ENCODE measurements at places on chromosomes 13 and 19.

DNA sequence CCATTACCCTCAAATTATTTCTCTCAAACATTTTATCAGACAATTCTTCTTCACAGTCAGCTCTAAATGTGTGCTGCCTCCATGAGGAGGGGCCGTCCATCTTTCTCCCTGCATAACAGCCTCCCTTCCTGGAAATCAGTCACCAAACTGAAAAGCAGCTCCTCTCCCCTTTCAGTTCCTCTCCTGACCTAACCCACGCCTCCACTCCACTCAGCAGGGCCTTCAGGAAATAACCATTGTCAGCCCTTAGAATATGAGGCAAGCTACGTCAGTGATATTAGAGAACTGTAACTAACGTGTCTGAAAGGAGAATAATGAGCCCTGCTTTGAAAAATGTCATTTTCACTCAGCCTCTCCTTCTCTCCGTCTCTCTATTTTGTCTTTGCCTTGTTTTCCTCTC lies 116.2 kb downstream of the OLFM4 start:
- DNase-seq = no peak

- no peak for DNase-seq
Observed at GRCh38 chr13:112376050-112376681, at the start of gene SPACA7. Gene SPACA7, plus strand, starts transcription at chr13:112376355. Its CDS starts 31 bp downstream, at chr13:112376386.

- DNase-seq = no peak
Observed at GRCh38 chr13:94318418-94318817, 161.1 kb downstream of the DCT start.

DNA sequence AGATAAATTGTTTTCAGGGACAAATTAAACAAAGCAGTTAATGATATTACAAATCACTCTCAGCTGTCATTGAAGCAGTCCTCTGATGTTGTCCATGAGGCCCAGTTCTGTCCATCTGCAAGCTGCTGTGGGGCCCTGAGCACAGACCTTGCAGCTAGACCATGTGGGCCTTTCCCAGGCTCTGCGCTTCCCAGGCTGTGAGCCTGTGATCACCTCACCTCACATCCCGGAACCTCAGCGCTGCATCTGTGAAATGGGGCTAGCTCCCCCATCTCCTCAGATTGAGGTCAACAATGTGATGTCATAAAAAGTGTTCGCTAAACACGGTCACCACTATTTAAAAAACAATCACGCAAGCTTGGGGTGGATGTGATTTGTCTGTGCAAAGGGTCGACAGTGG lies 51.9 kb upstream of the UQCRFS1 start:
- no peak for DNase-seq

- DNase-seq = peak; percentile 6
Observed at GRCh38 chr19:6161271-6161850, 25.9 kb downstream of the ACSBG2 start.

GRCh38 chr19:1206864-1207450 lies 1.4 kb downstream of the STK11 start:
- no peak for DNase-seq

GRCh38 chr13:25371158-25371874 lies 458 bp upstream of the ATP8A2 start:
- no peak for DNase-seq

GRCh38 chr19:30017172-30017571 lies 75.1 kb downstream of the URI1 start:
- DNase-seq = no peak

GRCh38 chr19:28710278-28710677 lies 502.7 kb downstream of the UQCRFS1 start:
- peak; percentile 69 for DNase-seq

DNA sequence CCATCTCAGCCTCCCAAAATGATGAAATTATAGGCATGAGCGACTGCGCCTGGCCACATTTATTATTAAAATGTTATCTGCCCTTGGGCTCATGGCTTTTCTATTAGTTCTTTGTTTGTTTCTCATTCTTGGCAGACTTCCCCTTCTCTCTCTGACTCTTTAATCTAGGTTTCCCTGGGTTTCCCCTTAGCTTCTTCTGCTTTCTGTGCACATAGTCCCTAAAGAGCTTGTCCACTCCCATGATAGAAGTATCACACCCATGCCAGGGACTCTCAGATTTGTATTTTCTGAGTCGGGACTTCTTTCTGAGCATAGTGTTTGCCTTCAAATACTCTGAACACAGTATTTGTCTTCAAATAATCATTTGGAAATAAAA lies 38.6 kb upstream of the ITM2B start:
- no peak for DNase-seq

DNA sequence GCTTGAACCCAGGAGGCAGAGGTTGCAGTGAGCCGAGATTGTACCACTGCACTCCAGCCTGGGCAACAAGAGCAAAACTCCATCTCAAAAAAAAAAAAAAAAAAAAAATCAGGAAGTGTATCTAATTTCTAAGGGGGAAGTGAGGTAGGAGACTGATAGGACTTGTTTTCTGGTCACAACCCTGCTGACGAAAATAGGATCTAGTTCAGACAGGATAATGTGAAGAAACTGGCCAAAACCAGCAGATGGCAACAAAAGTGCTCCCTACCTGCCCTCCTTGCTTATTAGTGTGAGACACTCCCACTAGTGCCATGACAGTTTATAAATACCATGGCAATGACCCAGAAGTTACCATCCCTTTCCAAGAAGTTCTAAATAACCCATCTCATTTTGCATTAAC lies 36.0 kb upstream of the KPNA3 start:
- no peak for DNase-seq

GRCh38 chr13:97967226-97967625 lies 13.8 kb downstream of the IPO5 start:
- no peak for DNase-seq

DNA sequence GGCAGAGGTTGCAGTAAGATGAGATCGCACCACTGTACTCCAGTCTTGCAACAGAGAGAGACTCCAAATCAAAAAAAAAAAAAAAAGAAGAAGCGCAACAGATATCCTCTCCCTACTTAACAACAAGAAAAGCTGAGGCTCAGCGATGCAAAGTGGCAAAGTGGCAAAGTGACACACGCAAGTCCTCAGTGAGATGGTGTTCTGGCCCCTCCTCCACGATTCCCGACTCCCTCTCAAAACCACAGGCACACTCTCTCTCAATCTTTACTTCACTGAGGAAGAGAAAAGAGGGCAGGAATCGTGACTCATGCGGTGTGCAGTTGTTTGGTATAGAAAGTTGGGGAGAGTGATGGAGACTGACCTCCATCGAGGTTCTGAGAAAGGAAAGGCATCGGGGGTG lies 12.6 kb downstream of the FFAR2 start:
- DNase-seq = no peak

GRCh38 chr13:113622791-113623490 lies 35.1 kb downstream of the ATP4B start:
- no peak for DNase-seq

DNA sequence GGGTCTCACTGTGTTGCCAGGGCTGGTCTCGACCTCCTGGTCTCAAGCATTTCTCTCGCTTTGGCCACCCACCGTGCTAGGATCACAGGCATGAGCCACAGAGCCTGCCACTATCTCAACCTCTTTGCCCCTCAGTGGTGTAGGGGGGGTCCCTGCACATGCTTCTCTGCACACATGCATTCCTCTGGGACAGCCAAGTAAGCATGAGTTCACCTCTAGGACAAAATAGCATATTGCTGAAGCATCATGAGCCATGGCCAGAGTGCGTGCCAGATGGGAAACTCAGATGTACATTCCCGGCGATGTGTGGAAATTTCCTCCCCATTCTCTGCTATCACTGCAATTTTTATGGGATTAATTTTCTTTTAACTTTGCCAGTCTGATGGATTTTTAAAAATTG lies 23.1 kb downstream of the CHAF1A start:
- peak; percentile 88 for DNase-seq

- no peak for DNase-seq
Observed at GRCh38 chr13:67935626-67936025, 705.5 kb upstream of the PCDH9 start.

- DNase-seq = no peak
Observed at GRCh38 chr19:4609878-4610511, 29.3 kb upstream of the TNFAIP8L1 start.

DNA sequence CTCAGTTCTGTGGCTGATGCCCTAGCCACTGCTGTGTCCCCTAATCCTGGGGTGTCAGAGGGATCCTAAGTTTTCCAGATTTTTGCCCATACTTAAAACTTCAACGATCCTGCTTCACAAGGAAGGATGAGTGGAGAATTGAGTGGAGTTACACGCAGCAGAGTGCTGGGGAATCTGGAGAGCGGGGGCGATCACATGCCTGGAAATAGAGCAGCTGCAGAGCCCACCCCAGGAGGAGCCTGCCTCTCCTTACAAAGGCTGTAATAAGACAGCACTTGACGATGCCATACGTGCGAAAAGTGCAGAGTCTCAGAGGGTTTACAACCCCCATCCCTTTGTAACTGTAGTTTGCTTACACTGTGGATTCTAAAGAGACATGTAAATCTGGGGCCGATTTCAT lies 40.6 kb downstream of the SUGP2 start:
- no peak for DNase-seq

DNA sequence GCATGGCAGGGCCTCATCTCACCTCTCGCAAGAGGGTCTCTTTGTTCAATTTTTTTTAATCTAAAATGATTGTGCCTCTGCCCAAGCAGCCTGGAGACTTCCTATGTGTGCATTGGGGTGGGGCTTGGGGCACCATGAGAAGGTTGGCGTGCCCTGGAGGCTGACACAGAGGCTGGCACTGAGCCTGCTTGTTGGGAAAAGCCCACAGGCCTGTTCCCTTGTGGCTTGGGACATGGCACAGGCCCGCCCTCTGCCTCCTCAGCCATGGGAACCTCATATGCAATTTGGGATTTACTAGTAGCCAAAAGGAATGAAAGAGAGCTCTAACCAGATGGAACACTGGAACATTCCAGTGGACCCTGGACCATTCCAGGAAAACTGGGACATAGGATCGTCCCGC lies 8.0 kb downstream of the FXYD3 start:
- no peak for DNase-seq

DNA sequence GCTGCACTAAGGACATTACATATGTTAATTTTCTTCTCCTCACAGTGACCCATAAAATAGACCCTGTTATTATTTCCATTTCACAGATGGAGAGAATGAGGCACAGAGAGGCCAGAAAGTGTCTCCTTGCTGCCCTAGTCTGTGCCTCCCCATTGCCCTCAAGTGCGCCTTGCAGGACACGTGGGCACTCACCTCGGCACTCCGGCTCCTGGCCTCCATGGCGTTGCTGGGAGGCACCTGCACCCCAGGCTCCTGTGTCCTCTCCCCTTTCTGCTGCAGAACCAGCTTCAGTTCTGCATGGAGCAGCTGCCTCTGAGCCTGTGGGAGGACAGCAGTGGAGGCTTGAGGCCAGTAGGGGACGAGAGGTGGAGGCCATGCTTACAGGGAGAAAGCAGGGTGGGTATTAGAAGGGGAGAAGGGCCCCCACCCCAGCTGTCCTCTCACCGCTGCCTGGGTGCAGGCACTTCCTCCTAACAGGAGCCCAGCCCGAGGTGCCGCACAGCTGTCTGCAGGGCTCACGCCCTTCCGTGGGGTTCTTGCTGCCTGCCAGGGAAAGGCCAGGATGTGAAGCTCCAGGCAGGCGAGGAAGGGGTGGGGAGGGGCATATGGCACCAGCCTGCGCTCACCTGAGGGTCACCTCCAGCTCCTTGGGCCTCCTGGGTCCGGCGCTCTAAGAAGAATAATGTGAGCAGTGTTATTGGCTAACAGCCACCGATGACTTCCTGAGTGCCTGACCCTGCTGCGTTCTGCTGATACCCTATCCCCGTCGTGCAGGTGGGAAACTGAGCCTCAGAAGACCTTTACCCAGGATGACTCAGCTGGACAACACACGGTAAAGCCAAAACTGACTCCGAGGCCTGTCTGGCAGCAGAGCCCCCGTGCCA lies 5.2 kb downstream of the PRX start:
- no peak for DNase-seq

- no peak for DNase-seq
Observed at GRCh38 chr13:30440910-30441703, 18.8 kb downstream of the UBE2L5 start.

- no peak for DNase-seq
Observed at GRCh38 chr13:112723771-112724170, 33.9 kb downstream of the ATP11A start.

- peak; percentile 72 for DNase-seq
Observed at GRCh38 chr19:49020931-49021895, 2.9 kb downstream of the CGB3 start.

DNA sequence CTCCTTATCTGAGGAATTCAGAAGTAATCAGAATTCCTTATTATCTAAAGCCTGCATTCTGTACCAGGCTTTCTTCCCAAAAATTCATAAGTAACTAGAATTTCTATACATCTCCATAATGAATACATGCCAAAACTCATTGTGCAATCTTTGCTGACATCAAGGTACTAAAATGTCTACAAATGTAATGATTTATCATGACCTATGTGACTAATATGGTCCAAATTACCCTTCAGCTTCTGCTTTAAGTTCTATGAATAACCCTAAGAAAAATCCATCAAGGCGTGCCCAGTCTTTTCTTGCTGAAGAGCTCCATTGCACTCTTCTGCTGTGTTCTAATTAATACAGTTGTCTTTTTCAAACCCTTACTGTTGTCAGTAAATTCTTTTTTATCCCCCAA lies 58.5 kb upstream of the SLITRK1 start:
- DNase-seq = peak; percentile 62

- DNase-seq = no peak
Observed at GRCh38 chr19:6413721-6414643, 10.6 kb downstream of the KHSRP start.

- no peak for DNase-seq
Observed at GRCh38 chr13:87094646-87095045, 576.5 kb upstream of the SLITRK5 start.

DNA sequence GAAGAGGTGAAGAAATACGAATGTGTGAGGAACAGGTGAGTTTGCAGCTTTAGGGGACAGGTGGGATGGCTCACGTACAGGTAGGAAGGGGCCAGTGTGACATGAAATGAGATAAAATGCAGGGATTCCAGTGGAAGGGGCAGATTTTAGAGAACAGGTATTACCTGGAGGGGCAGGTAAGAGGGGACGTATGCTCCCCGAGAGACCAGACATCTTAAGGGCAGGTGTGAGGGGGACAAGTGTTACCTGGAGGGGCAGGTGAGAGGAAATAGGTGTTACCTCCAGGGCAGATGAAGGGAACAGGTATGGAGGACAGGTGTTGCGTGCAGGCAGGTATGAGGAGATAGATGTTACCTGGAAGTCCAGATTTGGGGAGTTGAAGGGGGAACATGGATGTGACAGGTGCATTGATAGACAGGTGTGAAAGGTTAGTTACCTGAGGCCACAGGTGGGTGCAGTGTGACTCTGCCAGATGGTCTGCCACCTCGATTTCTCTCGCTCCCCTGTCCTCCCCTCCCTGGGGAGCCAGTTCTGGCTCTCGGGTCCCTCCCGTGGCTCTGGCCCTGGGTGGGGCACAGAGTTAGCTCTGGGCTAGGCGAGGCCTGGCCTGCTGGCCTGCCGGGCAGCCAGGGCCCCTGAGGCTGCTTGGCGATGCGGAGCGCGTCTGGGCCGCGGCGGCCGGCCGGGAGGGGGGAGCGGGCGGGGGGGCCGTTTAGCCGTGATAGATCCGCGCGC lies 2.1 kb downstream of the ERFL start:
- DNase-seq = no peak

DNA sequence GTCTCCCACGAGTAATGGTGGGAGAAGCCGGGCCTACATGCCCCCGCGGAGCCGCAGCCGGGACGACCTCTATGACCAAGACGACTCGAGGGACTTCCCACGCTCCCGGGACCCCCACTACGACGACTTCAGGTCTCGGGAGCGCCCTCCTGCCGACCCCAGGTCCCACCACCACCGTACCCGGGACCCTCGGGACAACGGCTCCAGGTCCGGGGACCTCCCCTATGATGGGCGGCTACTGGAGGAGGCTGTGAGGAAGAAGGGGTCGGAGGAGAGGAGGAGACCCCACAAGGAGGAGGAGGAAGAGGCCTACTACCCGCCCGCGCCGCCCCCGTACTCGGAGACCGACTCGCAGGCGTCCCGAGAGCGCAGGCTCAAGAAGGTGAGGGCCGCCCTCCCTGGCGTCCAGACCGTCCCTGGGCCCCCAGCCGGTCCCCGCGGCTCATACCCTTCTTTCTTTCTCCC lies 1.4 kb upstream of the USF2 start:
- peak; percentile 35 for DNase-seq
